ENCODE measurements at places on chromosomes 1 and 21. TPM values are rescaled to one million over a fixed set of nuclear protein-coding genes. Genes with fewer than 3 reads are reported as not detected.
A peak's percentile ranks its signal among the peaks of the same experiment; 100 is the strongest.

The RAB7B gene
- total RNA-seq = not detected

The L1TD1 gene
- total RNA-seq = not detected

The FOXD2 gene
- 0.28 TPM for total RNA-seq

The CELA3B gene
- not detected for total RNA-seq

The ZNF697 gene
- total RNA-seq = 0.26 TPM

The MPL gene
- not detected for total RNA-seq

The IFI44L gene
- 21.4 TPM for total RNA-seq

- DNase-seq = no peak
Observed at GRCh38 chr1:197683895-197684553, 91.3 kb downstream of the DENND1B start.

DNA sequence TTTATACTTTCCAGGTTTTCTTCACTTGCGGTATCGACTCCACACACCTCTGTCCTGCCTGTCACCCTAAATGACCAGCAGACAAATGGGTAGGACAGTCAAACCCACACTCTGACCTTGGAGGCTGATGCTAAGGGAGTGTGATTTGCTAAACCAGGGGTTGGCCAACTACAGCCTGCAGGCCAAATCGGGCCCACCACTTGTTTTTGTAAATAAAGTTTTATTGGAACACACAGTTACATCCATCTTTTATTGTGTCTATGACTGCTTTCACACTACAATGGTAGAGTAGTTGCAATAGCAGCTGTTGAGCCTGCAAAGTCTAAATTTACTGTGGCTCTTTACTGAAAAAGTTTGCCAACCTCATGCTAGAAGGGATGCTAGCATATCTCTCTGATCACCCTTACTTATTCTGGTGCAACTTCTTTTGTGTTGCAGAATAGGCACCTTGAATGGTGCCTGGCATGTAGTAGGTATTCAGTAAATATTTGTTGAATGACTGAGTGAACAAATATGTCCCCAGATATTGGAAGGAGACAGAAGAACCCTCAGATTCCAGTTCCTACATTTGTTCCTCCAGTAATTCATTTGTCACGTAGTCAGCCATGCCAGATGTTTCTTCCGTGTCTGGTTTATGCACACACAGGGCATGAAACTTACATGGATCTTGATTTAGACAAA is 18.6 kb downstream of the IFNGR2 start:
- no peak for DNase-seq

DNA sequence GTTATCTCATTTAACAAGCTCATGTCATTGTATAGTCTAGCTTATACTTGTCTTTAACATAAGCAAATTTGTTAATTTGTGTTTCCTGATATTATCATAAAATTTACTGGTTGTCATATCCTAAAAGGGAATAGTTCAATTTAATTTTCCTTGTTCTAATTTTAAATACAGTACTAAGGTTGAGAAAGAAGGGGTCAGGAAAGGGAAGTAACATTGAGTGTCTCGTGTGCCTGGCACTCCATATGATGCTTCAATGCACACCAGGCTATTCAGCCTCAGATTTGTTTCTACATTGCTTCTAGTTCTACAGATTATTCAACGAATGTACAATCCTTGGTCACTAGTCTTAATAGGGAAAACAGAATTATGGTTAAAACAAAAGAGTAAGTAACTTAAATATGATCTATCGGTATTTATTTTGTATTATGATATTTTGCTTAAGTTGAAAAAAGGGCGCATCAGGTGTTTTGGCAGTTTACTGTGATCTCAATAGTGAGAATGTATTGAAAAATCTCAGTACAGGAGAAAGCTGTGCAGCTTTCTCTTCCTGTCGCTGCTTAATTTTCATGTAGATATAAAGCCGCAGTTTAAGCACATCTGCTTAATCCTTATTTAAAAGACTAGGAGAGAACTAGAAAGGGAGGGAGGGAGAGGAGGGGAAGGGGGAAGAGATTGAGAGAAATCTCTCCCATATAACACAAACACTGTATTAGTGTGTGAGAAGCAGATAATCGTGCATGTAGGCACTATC is 13.0 kb downstream of the PTPRC start:
- DNase-seq = no peak

- DNase-seq = no peak
Observed at GRCh38 chr1:225598847-225599246, 54.1 kb downstream of the ENAH start.

- DNase-seq = no peak
Observed at GRCh38 chr1:89888480-89889322, 67.9 kb downstream of the LRRC8D start.

- no peak for DNase-seq
Observed at GRCh38 chr1:4421986-4422385, 232.4 kb upstream of the AJAP1 start.

DNA sequence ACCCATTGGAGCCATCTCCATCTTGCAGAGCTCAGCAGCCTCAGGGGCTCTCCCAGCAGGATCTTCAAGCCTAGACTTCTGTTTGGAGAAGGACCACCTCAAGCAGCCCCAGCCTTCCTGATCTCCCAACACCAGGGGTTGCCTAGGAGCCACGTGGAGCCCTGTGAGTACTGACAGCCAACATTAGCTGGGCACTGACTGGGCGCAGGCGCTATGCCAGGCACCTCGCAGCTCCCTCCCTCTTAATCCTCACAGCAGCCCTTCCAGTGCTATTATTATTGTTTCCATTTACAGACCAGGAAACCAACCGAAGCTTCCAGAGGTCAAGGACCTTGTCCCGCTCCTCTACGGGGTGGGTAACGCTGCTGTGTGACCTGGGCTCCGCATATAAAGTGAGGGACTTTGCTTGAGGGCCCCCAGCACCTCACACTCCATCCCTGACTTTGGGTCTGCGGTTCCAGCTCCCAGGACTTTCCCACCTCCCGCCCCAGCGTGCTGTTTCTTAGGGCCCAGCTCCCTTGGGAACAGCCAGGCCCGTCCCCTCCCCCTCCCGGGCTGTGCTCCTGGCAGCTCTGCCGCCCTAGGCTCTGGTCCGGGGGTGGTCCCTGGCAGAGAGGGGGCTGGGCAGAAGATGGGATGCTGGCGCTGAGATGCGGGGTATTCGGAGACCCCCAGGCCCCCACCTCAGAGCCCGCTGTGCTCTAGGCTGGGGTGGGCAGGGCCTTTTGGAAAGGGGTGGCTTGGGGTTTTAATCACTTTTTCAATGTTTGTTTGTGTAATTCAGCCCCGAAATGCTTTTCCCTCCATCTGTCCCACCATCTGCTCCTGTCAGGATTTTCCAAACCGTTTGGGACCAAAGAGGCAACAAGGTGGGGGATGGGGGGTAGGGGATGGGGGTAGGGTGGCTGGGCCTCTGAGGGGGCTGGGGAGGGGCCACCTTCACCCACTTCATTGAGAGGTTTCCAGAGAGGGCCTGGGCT is 4.1 kb upstream of the HPCA start:
- DNase-seq = no peak

- DNase-seq = peak; percentile 8
Observed at GRCh38 chr1:159188375-159188788, 16.3 kb upstream of the ACKR1 start.

- DNase-seq = no peak
Observed at GRCh38 chr1:186512698-186513457, 52.0 kb upstream of the PDC start.

DNA sequence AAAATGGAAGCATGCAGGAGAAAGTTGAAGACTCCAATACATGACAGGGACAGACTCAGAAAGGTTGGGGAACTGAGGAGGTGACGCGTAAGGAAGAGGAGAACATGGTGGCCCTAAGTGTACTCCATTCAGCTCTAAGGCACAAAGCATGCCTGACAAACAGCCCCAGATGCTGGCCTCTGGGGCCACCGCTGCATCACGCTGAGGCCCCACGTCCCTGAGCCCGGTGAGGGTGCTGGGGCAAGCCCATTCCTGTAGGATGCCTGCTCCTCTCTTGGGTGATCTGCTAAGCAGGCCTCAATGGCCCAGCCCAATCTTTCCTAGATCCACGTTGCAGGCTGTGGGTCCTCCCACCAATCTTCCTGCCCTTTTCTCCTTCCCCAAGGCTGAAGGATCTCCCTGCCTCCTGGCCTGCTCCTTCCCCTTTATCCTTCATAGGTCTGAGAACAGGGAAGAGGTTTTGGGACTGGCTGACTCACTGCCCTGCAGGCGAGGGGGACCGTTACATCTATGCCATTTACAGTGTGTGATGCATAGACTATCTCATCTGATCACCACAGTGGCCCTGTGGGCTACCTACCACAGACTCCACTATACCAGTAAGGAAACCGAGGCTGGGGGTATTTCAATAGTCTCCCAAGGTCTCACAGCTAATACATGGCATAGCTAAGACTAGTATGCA is 16.8 kb upstream of the NID1 start:
- no peak for DNase-seq

DNA sequence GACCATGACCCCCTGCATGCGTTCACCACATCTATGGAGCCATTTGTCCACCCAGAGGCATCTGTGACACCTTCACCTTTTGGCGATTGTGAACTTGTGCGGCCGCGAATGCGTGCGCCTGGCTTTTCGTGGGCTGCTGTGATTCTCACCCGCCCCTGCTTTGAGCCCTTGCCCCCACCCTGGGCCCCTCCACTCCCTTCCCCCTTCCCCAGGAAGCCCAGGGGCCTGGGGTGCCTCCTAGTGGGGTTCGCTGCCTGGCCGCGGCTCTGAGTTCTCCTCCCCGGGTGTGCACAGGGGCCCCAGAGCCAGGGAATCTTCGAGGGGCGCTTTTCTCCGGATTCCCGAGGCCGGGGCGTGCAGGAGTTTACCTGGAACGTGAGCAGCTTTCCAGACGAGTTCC is 97.9 kb upstream of the ACTRT2 start:
- DNase-seq = no peak

GRCh38 chr1:48889615-48890014 is 112.9 kb upstream of the BEND5 start:
- DNase-seq = no peak

DNA sequence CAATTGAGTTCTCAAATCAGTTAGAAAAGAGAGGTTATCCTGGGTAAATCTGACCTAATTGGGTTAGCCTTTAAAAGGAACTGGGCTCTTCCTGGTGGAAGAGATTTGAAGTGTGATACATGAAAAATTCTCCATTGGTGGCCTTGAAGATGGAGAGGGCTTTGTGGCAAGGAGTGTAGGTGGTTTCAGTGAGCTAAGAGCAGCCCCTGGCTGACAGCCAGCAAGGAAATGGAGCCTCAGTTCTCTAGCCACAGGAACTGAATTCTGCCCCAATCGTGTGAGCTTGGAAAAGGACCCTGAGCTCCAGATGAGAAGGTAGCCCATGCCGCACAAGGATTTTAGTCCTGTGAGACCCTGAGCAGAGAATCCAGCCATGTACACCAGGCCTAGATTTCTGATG is 12.7 kb upstream of the HYI start:
- no peak for DNase-seq

DNA sequence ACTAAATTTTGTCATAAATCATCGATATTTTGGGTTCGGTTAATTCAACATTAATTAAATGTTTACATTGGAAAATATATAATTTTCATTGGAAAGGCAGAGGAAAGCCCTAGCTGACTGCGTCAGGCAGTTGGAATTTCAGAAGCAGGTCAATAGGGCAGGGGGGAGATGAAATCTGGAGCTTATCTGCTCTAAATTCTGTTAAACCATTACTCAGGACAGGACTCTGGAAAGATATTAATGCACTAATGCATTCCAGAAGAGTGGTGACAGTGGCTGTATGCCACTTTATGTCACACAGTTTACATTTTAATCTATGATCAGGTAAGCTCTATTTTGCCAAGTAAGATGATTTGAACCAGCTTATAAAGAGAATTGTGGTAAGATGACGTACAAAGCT is 153.0 kb upstream of the B3GALT2 start:
- DNase-seq = no peak

- no peak for DNase-seq
Observed at GRCh38 chr1:40221977-40222772, 25.6 kb upstream of the TMCO2 start.

DNA sequence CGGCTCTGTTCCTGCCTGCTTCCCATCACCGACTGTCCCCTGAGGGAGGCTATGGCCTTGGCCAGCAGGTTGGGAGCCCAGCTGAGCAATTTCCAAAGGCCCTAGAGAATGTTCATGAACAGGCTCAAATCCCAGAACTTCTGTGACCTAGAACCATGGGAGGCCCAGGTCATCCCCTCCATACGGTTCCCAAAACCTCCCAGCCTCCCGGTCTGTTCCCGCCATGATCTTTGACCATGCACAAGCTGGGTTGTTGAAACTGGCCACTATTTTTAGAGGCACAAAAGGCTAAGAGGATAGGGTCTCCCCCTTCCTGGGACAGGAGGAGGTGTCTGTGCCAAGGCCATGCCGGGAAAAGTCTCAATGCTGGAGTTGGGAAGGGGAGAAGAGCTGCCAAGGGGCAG is 27.5 kb downstream of the EPHA2 start:
- DNase-seq = no peak

DNA sequence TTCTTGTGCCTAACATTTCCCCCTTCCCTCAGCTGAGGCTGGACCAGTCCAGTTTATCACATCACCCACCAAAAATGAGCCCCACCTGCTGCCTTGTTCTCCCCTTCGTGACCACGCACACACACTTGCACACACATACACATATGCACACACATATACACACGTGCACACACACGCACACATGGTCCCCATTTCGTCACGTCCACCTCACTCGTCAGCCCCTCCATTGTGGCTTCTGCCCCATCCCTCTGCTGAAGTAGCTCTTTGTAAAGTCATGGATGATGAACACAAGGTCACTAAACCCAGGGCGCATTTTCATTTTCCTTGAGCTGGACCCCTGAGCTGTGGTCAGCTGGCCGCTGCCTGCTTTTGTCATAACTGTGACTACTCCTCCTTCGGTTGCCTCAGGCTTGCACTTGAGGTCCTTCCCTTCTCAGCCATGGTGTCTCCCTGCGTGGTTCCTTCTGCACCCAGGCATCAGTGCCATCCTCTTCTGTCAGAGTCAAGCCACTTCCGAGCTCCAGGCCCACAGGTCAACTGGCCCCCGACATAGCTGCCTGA is 93.8 kb downstream of the SYT2 start:
- no peak for DNase-seq

- no peak for DNase-seq
Observed at GRCh38 chr1:89436856-89437255, 73.0 kb downstream of the GBP6 start.

GRCh38 chr21:42794551-42794950 is 84.8 kb downstream of the WDR4 start:
- DNase-seq = no peak

DNA sequence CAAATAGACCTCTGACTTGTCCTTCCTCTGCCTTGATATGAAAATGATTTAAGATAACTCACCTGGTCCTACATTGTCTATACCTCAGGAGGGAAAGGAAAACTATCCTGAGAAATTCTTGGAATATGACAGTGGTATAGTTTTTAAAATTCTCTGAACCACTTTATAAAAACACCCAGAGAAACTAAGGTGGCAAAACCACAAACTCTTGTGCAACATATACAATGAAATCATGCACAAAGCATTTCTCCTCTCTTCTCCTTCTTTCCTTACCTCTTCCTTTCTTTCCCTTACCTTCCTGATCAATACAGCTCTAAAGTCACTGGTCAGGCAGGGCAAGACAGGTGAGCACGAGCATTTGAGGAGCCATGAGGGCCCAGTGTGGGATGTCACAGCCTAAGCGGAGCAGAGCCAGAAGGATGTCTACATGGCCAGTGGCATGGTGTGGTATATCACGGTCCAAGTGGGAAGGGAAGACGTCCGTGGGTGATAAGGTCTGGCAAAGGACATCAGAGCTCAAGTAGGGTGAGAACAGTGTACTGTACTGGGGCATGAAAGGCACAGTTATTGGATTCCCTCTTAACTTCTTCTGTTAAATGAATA is 543.3 kb downstream of the DPYD start:
- DNase-seq = no peak

GRCh38 chr1:4010284-4010683 is 110.2 kb upstream of the C1orf174 start:
- no peak for DNase-seq

- no peak for DNase-seq
Observed at GRCh38 chr1:41097105-41097504, 75.6 kb upstream of the SLFNL1 start.

Measured in activated T-cell treated with anti-CD3 and anti-CD28 coated beads, Interleukin-2, amount 50 U/mL, for 72 hours (primary cell).